Activated T-cell treated with anti-CD3 and anti-CD28 coated beads, Interleukin-2, amount 50 U/mL, for 24 hours (primary cell): ENCODE measurements at places on chromosomes 5 and 9.

DNA sequence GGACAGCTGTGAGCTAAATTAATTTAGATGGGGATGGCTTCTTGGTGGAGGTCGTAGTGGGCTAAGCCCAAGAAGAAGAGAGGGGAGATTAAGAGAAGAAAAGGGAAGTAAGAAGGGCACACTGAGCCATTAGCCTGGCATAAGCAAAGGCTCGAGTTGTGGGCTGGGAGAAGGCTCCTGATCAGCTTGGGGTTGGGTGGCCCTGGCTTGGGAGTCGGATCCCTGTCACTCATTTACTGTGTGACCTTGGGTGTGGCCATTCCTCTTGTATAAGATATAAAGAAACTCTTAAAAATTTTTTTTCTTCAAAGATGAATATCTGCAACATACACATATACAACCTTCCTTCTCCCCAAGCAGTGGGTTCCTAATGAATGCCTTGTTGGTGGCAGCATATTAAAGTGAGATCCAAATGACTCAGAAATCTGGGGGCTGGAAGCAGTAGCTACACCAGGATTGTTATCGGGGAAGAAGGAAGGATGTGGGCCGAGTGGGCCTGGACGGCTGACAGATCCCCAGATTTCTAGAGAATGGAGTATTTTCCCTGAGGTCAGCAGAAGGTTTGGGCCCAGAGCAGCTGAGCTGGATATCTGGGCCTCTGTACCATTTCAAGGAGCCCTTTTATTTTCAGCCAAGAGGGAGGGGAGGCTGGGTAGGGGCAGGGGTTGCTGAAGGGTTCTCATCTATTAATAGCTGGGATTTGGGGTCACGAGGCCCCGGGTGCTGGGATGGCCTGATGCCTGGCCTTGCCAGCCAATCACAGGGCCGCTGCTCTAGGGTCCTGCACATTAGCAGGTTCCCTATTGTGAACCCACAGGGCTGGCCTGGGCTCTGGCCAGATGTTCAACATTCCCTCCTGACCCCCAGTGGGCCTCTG lies 52.1 kb downstream of the PPARGC1B start:
- no peak for DNase-seq

- DNase-seq: no peak
Observed at GRCh38 chr9:105244734-105245028, 230 bp downstream of the SLC44A1 start.

DNA sequence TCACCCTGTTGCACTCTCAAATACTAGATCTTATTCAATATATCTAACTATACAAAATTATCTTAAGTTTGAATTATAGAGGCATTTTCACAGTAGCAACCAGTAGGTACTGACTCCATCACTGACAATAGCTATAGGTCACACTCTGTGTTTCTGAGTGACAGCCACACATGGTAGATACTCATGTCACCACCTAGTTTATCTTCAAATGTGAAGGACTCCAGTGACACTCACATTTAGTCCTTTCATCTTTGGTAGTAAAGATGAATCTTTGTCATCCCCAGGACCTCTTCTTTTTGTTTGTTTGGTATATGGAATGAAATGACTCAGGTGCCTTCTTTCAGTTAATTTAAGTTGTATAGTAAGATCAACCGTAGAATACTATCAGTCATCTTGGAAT lies 102.5 kb upstream of the DHFR start:
- no peak for DNase-seq

DNA sequence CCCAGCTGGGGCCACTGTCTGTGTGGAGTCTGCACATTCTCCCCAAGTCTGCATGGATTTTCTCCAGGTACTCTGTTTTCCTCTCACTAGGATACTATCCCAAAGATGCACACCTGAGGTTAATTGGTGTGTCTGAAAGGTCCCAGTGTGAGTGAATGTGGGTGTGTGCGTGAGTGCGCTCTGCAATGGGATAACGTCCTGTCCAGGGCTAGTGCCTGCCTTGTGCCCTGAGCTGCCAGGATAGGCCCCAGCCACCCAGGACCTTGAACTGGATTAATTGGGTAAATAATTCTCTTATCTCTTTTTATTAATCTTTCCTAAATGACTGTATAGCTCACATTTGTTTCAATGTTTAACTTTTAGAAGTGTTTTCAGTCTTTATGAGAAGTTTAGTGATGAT lies 11.5 kb upstream of the PANK3 start:
- no peak for DNase-seq

DNA sequence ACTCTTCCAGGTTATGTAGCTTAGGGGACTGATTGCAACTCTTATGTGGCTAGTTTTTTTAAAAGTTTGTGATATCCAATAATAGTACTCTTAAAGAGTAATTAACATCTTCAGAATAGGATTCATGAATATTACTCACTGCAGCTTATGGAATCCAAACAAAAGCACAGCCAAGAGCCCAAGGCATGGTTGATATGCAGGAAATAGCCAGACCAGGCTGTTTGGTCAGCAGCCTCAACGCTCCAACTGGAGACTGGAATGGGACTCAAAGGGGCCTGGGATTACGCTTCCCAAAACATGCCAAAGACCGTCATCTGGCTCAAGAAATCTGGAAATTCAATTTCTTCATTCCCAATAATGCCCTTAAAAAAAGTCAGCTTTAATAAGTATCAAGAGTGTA lies 268.6 kb downstream of the SEC61B start:
- no peak for DNase-seq

- peak; percentile 71 for DNase-seq
Observed at GRCh38 chr5:119315516-119315949, 40.3 kb upstream of the TNFAIP8 start.
